NCI-H1930 (cell line): ENCODE measurements at places on chromosomes 2 and 18.

- DNase-seq: no peak
Observed at GRCh38 chr2:241163601-241164118, 13.4 kb downstream of the PPP1R7 start.

GRCh38 chr2:27946530-27947060 lies 56.1 kb downstream of the BABAM2 start:
- DNase-seq: no peak

- no peak for DNase-seq
Observed at GRCh38 chr2:101420623-101421022, 33.3 kb upstream of the CREG2 start.

GRCh38 chr18:78622907-78623541 lies 356.6 kb upstream of the SALL3 start:
- no peak for DNase-seq

- DNase-seq: no peak
Observed at GRCh38 chr2:58616961-58617360, 375.8 kb upstream of the FANCL start.

GRCh38 chr18:76679945-76680344 lies 142.4 kb upstream of the ZNF236 start:
- DNase-seq: no peak

GRCh38 chr2:162382278-162382677 lies 38.3 kb downstream of the GCA start:
- no peak for DNase-seq

DNA sequence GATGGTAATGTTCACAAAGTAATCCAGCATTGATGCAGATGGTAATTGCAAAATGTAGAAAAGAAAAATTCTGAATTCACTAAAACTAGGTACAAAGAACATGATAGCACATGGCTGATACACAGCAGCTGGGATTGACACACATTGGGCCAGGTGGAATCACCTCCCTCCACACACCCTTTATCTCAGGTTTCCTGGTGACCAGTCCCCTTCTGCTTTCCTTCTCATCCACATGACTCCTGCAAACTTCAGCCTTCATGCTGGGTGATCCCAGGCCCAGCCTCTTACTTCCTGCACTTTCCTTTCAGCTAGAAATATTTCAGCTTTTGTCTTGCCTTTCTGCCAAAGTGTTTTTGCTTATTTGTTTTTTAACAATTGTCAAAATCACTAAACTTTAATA lies 246.9 kb downstream of the LNPK start:
- DNase-seq: no peak

DNA sequence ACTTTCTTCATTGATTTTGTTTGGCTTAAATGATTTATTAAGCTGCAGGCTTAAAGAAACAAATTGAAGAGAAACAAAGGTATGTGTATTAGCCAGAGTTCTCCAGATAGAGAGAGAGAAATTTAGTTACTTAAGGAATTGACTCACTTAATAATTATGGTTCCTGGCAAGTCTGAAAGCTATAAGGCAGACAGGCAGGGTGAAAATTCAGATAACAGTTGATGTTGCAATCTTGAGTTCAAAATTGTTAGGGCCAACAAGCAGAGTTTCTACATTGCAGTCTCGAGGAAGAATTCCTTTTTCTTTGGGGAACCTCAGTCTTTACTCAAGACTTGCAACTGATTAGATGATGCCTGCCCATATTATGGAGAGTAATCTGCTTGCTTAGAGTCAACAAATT lies 593.5 kb downstream of the ADCYAP1 start:
- DNase-seq: no peak

DNA sequence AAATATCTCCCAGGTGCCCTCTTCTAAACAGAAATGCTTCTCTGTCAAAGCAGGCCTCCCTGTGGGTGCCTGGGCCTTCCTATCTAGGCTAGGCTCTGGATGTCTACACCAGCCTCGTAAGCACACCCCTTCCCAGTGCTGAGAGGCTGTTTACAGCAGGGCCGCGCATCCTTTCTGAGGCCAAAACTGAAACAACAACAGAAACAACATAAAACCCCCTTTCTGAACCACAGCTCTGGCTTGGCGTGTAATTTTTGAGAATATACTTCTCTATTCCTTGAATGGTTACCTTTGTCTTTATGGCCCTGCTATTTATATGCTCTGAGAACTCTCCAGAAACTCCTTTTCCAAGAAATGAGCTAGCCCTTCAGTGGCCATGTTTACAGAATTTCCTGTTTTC lies 118.4 kb downstream of the BCL2L11 start:
- DNase-seq: no peak

DNA sequence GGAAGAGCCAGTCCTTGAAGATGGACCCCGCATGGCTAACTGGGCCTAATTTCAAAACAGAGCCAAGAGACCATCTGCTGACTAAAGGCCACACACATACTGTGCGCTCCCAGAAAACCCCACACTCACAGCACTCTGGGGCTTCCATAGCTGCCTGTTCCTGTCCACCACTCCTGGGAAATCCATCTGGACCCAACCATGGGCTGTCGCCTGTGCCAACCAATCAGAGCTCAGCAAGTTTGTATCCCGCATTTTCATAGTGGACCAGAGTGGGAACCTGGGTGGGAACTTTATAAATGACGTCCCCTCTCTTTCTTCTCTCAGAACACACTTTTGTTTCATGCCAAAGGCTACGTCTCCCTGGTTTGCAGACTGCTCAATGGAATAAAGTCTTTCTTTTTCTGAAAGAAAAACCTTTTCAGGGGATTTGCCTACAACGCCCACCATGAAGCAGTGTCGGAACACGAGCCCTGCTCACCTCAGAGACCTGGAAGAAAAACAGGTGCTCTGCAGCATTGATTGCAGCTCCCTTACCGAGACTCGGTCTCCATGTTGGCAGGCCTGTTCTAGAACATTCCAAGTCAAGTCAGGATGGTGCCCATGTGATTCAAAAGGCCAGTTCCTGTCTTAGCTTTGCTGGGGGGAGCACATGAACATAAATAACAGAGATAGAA lies 137.2 kb upstream of the GPC1 start:
- no peak for DNase-seq
